D721Med (cell line): ENCODE measurements at places on chromosomes 2 and 18.

- DNase-seq: no peak
Measured at GRCh38 chr2:126832757-126833156, 65.9 kb upstream of the TEX51 start.

DNA sequence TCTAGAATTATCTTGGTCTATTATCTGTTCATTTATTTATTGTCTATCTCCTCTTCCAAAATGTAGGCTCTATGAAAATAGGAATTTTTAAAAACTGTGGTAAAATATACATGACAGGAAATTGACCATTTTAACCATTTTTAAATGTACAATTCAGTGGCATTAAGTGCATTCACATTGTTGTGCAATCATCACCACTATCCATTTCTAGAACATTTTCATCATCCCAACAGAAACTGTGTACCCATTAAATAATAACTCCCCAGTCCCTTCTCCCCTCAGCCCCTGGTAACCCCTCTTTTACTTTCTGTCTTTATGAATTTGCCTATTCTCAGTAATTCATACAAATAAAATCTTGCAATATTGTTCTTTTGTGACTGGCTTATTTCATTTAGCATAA, 71.1 kb upstream of the LCLAT1 start:
- DNase-seq: no peak

DNA sequence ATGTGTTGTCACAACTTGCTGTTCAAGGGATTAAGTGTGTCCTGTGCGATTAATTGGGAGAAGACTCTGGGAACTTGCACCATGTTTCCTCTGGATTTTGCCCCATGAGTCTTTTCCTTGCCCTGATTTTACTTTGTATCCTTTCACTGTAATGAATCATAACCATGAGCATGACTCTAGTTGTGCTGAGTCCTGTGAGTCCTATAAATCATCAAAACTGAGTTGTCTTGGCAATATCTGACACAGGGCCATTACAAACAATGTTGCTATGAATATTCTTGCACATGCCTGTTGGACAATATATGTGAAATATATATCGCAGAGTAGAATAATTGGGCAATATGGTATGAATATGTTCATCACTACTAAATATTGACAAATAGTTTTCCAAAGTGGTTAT, 56.5 kb upstream of the COL5A2 start:
- DNase-seq: no peak

GRCh38 chr18:59041819-59042815, 97.6 kb upstream of the SEC11C start:
- DNase-seq: no peak

- no peak for DNase-seq
Measured at GRCh38 chr2:222776792-222777191, 84.0 kb upstream of the ACSL3 start.

DNA sequence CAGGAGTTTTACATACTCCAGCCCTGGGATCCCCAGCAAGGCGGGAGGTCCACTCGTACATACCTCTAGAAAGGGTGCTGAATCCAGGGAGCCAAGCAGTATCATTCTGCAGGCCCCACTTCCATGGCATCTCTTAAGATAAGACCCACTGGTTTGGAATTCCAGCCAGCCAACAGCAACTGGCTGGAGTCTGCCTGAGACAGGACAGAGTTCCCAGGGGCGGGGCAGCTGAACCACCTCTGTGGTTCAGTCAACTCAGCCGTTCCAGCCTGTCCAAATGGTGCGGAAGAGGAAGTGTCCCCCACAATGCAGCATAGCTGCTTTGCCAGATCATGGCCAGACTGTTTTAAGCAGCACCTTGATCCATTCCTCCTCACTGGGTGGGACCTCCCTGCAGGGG, 33.2 kb downstream of the ZNF892 start:
- DNase-seq: no peak

DNA sequence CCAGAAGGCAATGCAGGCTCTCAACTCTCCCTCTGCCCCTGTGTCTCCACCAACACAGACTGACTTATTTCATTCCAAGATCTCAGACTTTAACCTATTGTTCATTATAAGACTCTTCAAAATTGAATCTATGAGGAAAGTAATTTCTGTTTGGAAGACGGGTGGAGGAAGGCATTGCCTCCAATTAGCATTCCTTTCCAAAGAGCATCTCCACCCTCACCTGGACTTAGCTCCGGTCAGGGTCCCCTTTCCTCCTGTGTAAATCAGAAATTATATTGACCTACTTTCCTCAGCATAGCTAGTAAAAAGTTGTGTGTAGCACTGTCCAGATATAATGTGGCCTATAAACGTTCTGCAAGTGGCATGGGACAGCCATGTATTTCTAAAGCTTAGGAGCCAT, 230.4 kb upstream of the ACVR2A start:
- no peak for DNase-seq

DNA sequence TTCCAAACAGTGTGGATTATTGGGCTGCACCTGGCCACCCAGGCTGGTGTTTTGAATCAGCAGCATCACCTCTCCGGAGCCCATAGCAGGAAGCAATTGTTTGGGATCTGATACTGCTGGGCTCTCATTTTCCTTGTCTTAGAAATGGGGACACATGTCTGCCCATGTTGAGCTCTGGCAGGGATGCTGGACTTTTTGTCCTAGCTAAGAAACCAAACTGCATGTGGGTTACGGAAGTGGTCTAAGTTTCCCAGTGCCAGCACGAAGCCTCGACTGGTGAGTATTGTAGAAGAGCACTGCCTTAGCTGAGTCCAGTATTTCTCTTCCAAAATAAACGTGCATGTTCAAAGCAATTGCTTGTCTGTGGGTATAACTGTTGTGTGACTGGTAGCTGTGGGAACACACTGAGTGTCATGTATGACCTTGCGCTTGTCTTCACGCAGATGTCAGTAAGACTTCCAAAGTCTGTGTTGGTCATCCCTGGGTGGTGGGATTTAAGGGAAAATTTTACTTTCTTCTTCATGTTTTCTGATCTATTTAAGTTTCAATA, 43.6 kb downstream of the SH3RF3 start:
- no peak for DNase-seq

DNA sequence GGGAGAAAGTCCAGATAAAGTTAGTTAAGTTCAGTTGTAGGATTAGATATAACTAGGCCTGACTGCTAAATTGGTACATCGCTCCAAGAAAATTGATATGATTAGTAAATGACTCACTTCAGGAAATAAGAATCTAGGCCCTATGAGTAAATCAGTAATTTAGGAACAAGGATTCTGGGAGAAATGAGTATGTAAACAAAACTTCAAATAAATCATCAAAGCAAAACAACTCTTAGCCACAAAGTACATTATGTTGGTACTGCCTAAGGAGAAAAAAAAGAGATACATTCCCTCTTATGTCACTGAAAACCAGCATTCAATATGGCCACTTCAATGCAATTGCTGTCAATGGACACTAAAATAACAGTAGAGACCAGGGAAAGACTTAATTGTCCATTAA, 529.1 kb downstream of the ZNF804A start:
- DNase-seq: no peak

DNA sequence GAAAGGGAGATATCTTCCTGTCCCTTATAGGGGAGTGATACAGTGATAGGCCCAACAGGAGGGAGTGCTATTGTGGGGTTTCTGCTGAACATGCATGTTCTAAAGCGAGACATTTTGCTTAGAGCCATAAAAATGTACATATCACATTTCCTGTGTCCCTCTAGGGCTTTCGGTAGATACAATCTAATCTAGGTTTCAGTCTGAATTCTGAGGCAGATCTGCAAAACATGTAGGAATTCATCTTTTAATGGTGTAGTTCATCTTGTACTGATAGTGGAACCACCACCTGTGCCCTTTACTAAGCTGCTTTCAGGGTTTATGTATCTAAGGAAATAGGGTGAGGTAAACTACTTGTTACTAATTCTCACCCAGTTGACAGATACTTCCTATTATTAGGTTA, 73.8 kb downstream of the SPTBN1 start:
- DNase-seq: no peak

DNA sequence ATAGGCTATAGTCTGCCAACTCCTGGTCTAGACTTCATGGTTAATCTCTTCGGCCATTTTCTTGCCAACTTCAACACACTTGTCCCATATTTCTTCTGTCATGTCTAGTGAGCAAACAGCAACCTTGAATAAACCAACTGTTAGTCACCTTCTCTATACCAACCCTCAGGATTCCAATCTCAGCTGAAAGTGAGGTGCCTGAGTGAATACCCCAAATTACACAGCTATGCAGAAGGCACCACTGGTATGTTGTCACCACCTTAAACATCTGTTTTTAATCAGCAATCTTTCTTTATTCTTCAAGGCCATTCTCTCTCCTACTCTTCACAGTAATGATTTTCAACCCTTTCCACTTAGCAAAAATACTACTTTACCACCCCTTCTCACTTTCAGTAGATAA, 39.3 kb downstream of the THOC1 start:
- no peak for DNase-seq

GRCh38 chr18:58101291-58101794, 57.3 kb downstream of the NEDD4L start:
- DNase-seq: no peak

GRCh38 chr18:62710417-62710816, 4.9 kb upstream of the PHLPP1 start:
- no peak for DNase-seq

DNA sequence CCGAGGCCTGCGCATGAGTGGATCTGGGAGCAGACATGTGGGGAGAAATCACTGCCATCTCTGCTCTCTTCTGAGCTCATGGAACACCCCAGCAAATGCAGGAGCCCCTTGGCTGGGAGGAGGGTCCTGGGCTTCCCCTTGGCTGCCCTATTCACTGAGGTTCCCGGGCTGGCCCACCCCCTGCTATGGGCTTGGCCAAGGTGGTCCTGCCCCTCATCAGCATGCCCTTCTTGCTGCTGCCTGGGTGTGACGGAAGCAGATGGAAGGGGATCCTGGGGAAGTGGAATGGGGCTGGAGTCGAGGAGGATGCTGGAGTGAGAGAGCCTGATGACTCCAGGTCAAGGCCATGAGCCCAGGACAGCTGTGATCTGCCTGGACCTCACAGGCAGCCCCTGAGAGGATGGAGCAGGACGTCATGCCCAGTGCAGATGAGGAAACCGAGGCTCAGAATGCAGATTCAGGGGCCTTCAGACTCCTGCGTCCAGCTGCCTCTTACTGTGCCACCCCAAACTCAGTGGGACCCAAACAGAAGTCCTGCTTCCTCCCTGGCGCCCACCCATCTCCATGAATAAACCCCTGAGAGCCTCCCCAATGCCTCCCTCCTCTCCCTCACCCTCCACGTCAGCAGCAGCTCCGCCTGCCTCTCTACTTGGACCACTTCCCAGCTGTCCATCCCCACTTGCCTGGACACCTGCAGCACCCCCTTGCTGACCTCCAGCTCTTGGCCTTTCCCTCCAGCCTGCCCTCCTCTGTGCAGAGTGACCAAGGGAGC, 4.0 kb downstream of the SNED1 start:
- no peak for DNase-seq

DNA sequence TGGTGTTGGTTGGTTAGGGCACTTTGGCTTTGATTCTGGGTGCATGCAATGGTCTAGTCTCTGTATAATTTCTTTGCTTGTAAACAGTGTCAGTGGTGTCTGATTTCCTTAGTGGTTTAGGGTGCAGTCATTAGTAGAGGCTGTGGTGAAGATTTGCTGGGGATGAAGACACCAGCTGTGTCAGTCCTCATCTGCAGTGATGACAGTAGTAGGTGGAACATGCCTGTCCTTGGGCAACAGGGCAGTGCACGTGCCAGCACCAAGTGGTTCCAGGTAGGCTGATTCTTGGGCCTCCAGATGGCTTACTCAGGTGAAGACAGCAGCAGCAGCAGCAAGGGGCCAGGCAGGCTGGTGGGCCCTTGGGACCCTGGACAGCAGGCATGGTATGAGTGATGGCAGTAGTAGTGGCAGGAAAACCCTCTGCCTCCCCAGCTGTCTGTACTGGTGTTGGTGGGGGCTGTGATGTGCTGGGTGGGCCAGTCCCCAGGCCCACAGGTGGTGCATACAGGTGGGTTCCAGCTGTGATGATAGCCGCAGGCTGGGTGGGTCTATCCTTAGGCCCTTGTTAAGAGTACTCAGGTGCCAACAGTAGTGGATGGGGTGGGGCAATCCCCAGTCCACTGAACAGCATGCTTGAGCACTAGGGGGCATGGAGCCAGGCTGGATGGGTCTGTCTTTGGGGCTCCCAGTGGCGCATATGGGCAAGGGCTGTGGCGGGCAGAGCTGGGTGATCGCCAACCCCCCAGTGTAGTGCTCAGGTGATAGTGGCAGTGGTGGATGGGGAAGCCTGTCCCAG, 140.7 kb upstream of the THUMPD2 start:
- DNase-seq: no peak

DNA sequence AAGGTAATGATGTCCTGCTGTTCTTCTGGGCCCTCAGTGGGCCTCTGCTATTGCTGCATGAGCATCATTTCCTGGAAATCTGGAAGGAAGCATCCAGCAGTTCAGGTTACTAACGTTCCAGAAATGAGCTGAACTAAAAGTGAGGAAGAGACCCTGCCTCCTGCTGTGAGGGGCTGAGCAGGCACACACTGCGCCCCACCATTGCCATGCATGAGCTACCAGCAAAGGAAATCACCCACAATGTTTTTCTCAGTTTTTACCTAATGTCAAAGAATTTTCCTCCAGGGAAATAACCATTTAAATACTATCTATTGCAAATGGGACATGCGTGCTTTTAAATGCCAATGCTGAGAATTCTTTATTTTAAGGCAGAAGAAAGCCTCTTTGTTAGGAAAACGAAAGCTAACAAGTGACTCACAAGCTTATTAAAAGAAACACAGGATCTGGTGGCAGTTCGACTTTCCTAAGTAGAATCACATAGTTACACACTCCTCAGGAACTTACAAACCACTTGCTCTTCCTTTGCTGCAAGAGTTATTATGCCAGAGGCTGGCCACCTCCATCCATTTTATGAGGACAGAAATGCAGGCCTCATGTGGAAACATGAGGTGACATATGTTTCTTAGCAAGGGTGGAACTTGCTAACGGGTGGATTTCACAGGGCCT, 152.6 kb upstream of the TTC39C start:
- no peak for DNase-seq

GRCh38 chr18:35050705-35051195, 9.5 kb downstream of the MAPRE2 start:
- DNase-seq: no peak

DNA sequence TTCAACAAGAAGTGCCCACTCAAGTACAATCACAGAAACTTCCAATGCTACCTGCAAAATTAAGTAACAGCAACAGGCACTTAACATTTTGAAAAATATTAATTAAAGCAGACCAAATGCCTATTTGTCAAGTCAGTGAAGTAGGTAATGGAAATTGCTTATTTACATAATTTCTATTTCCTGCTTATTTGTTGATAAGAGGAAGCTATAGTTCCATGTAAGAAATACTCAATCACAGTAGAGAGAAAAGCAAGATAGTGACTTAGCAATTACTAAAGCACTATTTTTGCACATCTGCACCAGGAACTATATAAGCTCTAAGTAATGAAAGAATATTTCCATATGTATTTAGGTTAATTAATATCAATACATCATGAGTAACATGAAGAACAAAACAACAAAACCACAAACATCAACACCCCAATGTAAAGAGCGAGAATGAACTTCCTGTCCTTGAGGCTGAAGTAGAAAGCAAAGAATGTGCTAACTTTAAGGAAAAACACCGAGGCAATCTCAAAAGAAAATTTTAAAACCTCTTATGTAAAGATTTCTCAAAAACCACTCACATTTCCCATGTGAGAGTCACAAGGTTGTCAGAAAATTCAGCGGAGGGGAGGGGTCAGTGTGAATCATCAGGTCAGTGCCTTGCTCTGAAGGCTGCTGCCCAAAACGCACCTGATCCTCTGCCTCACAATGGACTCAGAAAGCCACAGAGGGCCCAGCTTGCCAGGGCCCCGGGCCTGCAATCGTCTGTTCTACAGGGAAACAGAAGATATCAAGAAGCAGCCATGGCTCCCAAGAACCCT, 12.5 kb downstream of the NPC1 start:
- DNase-seq: no peak
